A375 (cell line): ENCODE measurements at places on chromosomes 7 and 10. TPM values are rescaled to one million over a fixed set of nuclear protein-coding genes. Genes with fewer than 3 reads are reported as not detected.

Gene PRDX3
- total RNA-seq: 99.2 and 103 TPM in 2 replicates

Gene CAV2
- 12.8 and 17.1 TPM in 2 replicates for total RNA-seq

Gene SPDYE9
- total RNA-seq: not detected in 2 replicates

Gene CFAP43
- 0.19 and 0.37 TPM in 2 replicates for total RNA-seq

Gene TAX1BP1
- 80.0 and 84.5 TPM in 2 replicates for total RNA-seq

Gene SPRN
- not detected in 2 replicates for total RNA-seq

Gene MYH16
- total RNA-seq: 0.87 and 1.7 TPM in 2 replicates

Gene RHBDD2
- total RNA-seq: 31.8 and 41.0 TPM in 2 replicates

Gene TNS3
- total RNA-seq: 31.9 and 32.0 TPM in 2 replicates

Gene ABCC2
- total RNA-seq: 13.4 and 16.9 TPM in 2 replicates

Gene NEUROG3
- not detected in 2 replicates for total RNA-seq

Gene TNPO3
- total RNA-seq: 41.9 and 43.8 TPM in 2 replicates

Gene AIFM2
- total RNA-seq: 5.1 and 5.5 TPM in 2 replicates

Gene AGR2
- not detected in 2 replicates for total RNA-seq

Gene OR2A12
- not detected in 2 replicates for total RNA-seq

Gene ZNF736
- 10.5 and 15.5 TPM in 2 replicates for total RNA-seq

Gene TBX20
- total RNA-seq: 2.2 and 2.9 TPM in 2 replicates

Gene EPDR1
- total RNA-seq: 13.3 and 16.1 TPM in 2 replicates

Gene STOX1
- 0.15 and 0.21 TPM in 2 replicates for total RNA-seq

Gene CYP26A1
- total RNA-seq: 0.32 and 0.91 TPM in 2 replicates

Gene SFTPA1
- total RNA-seq: not detected in 2 replicates

Gene HGF
- not detected in 2 replicates for total RNA-seq

Gene LEP
- total RNA-seq: not detected in 2 replicates

Gene PTPN20
- total RNA-seq: not detected in 2 replicates

Gene GJD4
- 0.27 TPM in 1 of 2 replicates, not detected in the other for total RNA-seq

Gene TMEM273
- total RNA-seq: not detected in 2 replicates

Gene USP6NL
- total RNA-seq: 13.2 and 13.8 TPM in 2 replicates

Gene ZNF425
- 0.74 and 1.1 TPM in 2 replicates for total RNA-seq

Gene ZNF485
- total RNA-seq: 2.8 and 4.2 TPM in 2 replicates

Gene LRRC18
- not detected in 2 replicates for total RNA-seq

Gene HABP2
- 0.08 TPM in 1 of 2 replicates, not detected in the other for total RNA-seq

Gene NPC1L1
- 0.03 and 0.11 TPM in 2 replicates for total RNA-seq

Gene TFEC
- 0.34 and 0.40 TPM in 2 replicates for total RNA-seq

Gene CCL24
- not detected in 2 replicates for total RNA-seq

Gene PPP3CB
- total RNA-seq: 6.2 and 7.3 TPM in 2 replicates

Gene TAS2R5
- not detected in 2 replicates for total RNA-seq

Gene TRPV5
- total RNA-seq: 0.05 TPM in 1 of 2 replicates, not detected in the other

Gene LLCFC1
- total RNA-seq: not detected in 2 replicates

Gene ETV1
- total RNA-seq: 17.8 and 18.7 TPM in 2 replicates
